ENCODE measurements at places on chromosomes 12 and 14. TPM values are rescaled to one million over a fixed set of nuclear protein-coding genes. Genes with fewer than 3 reads are reported as not detected.

Gene CLEC14A
- 90.1 TPM for total RNA-seq

Gene SERPINA9
- not detected for total RNA-seq

Gene OTX2
- total RNA-seq: not detected

Gene TMEM179
- not detected for total RNA-seq

- peak; percentile 32 for DNase-seq
Observed at GRCh38 chr12:92224685-92225331, 79.2 kb upstream of the BTG1 start.

DNA sequence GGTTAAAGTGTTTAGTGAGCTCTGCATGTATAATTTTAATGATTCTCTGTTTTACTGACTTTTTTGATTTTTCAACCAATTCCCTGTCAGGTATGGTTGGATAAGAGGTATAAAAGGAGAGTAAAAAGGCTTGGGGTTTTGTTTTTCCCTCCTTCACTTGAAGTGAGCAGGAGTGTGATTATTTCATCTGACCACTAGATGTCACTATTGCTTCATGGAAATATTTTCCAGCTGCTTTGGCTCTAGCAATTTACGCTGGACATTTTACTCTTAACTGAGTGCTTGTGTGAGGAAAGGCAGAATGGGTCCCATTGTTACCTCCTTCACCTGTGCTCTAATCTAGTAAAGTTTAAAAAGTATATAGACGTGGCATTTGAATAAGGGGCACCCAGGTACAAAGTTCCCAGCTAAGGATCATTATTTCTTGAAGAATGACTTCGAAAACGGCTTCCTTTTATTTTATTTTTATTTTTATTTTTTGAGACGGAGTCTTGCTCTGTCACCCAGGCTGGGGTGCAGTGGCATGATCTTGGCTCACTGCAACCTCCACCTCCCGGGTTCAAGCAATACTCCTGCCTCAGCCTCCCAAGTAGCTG, 66.5 kb downstream of the TBC1D30 start:
- DNase-seq: peak; percentile 77

DNA sequence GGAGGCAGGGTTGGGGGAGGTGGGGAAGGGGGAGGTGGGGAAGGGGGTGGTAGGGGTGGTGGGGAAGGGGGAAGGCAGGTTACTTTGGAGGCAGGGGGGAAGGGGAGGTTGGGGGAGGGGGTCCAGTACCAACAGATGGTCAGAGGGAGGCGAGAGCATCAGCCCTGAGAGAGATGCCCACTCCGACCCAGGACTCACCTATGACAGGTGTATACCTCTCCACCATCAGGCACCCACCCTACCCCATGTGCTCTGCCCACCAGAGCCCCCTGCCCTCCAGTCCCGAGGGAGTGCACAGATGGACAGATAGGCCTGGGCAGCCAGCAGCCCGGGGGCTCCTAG, 18.6 kb downstream of the JAG2 start:
- DNase-seq: no peak

- no peak for DNase-seq
Observed at GRCh38 chr12:92324849-92325500, 179.3 kb upstream of the BTG1 start.

GRCh38 chr14:91374287-91374878, 43.2 kb downstream of the CCDC88C start:
- no peak for DNase-seq

DNA sequence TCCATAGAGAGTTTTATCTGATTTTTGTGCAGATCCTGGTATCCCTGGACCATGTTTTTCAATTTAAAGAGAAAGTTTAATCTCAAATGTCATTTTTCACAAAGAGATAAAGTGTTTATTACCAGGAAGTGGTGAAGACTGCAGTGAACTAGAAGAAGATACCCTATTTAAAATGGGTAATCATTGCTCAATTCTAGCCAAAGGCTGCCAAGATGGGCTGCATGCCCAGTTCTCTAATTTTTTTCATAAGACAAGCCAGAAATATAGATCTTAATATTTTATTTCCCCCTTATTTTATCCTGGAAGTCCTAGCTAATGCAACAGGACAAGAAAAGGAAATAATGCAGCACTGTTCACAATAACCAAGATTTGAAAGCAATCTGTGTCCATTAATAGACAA, 343.5 kb downstream of the PCNX1 start:
- no peak for DNase-seq

- DNase-seq: peak; percentile 28
Observed at GRCh38 chr12:90023207-90023900, 314.7 kb upstream of the ATP2B1 start.

DNA sequence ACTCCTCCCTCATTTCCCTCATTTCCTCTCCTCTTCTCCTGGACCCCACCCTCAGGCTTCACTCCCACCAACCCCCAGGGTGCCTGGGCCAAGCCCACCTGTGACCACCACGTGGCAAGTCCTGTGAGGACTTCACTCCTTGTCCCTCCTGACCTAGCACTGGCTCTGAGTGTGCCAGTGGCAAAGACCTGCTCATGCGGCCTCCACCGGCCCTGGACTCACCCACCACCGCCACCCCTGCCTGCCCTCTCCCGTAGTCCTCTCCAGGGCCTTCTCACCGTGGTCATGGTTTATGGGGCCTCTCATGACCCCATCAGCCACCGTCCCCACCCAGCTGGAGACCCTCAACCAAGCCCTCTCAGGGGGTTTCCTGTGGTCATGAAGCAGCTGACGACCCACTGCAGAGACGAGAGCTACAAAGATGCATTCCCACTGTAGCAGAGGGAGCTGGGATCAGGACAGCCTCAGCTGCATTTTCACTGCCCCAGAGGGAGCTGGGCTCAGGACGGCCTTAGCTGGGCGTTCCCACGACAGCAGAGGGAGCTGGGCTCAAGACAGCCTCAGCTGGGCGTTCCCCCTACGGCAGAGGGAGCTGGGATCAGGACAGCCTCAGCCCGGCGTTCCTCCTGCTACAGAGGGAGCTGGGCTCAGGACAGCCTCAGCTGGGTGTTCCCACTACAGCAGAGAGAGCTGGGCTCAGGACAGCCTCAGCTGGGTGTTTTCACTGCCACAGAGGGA, 3.2 kb upstream of the C14orf180 start:
- DNase-seq: no peak

Data from lung microvascular endothelial cell (primary cell).